BJ (cell line): ENCODE measurements at places on chromosomes 6 and 20. TPM values are rescaled to one million over a fixed set of nuclear protein-coding genes. Genes with fewer than 3 reads are reported as not detected.

OPRL1 gene
- polyA plus RNA-seq: 0.66 and 0.97 TPM in 2 replicates

DNA sequence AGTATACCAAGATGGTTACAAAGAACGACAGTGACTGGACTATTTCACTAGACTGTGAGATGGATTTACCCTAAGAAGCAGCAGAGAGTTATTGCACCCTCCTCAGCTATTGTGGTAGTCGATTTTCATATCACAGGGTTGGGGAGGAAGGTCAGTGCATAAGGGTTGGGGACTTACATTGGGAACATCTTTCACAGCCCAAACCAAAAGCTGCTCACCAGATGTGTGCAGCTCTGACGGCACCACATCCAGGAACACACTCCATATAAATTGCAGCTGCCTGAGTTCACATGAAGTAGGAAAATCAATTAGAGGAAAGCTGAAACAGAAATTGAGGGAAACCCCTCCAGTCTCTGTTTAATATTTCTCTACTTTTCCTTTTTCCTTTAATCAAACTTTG lies 470.5 kb upstream of the NRSN1 start:
- DNase-seq: no peak

- no peak for DNase-seq
Measured at GRCh38 chr20:45834797-45835161, 1.2 kb downstream of the SNX21 start.

- no peak for DNase-seq
Measured at GRCh38 chr6:17987447-17987696, at the start of gene KIF13A. KIF13A (minus strand) TSS chr6:17987635; CDS start chr6:17987463, 172 bp downstream.

DNA sequence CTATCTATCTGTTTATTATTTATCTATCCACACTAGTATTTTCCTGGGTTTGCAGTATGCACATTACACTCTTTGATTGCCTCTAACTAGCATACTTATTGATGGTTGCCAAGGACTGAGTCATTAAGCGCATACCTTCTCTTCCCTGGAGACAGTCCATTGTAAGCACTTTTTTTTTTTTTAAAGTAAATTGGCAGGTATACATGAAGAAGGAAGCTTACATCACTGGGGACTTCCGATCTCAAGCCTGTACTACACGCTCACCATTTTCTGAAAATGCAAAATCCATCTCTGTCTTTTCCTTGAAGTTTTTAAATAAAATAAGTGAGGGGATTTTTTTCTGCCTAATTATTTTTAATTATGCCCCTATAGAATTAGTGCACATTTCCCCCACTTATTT lies 63.5 kb downstream of the HMGN3 start:
- no peak for DNase-seq

DNA sequence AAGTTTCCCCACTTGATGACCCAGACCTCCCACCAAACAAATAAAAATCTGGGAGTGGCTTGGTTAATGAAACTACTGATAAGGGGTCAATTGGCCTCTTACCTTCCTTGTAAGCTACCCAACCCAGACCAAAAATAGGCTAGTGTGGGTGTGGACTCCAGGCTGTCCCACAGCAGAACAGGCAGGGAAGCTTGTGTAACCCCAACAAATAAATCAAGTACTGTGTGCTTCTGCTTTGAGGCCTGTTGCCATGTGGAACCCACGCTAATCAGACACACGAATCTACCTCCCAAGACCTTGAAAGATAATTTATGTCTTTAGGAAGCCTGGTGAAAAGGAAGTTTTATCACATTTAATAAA lies 33.7 kb upstream of the PAQR8 start:
- DNase-seq: no peak

- DNase-seq: no peak
Measured at GRCh38 chr20:41171736-41172295, 34.5 kb downstream of the PLCG1 start.

GRCh38 chr6:37653933-37654565 lies 43.6 kb downstream of the MDGA1 start:
- DNase-seq: no peak

DNA sequence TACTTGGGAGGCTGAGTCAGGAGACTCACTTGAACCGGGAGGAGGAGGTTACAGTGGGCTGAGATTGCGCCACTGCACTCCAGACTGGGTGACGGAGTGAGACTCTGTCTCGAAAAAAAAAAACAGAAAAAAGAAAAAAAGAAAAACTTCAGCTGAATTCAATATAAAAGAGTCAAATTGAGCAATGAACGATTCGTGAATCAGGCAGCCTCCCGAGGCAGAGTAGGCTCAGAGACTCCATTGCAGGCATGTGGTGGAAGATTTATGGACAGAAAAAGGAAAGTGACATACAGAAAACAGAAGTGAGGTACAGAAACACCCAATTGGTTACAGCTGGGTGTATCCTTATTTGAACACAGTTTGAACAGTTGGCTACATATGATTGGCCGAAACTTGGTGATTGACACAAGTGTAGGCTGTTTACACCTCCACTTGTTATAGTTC lies 56.3 kb downstream of the HLA-DPB1 start:
- DNase-seq: no peak
